ENCODE measurements at places on chromosomes 3 and 15.
A peak's percentile ranks its signal among the peaks of the same experiment; 100 is the strongest.

DNA sequence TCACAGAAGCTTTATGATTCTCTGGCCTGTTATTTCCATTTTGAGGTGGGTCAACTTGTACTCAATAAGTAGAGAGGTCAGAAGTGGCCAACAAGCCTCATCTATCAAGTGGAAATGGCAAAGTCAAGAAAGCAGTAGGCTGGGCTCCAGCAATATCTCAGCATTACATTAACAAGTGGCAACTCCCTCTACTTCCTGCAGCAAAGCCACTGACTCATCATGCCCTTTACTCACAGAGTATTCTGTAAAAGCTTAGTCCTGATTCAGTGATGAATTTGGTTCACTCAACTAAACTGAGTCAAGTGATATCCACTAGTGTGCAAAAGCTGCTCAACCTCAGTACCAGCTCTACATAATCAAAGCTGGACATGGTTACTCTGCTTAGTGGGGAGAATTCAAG is 954.6 kb downstream of the EPHA3 start:
- no peak for ATAC-seq

GRCh38 chr3:141992512-141992911 is 116.1 kb downstream of the ATP1B3 start:
- no peak for ATAC-seq

- ATAC-seq, result no peak
Observed at GRCh38 chr3:182686033-182686886, 107.0 kb upstream of the ATP11B start.

- ATAC-seq, result no peak
Observed at GRCh38 chr15:90022905-90023700, 22.0 kb downstream of the ZNF710 start.

GRCh38 chr3:161852744-161853143 is 356.1 kb downstream of the OTOL1 start:
- ATAC-seq, result no peak

GRCh38 chr15:36479200-36479896 is 100.1 kb upstream of the CDIN1 start:
- no peak for ATAC-seq

DNA sequence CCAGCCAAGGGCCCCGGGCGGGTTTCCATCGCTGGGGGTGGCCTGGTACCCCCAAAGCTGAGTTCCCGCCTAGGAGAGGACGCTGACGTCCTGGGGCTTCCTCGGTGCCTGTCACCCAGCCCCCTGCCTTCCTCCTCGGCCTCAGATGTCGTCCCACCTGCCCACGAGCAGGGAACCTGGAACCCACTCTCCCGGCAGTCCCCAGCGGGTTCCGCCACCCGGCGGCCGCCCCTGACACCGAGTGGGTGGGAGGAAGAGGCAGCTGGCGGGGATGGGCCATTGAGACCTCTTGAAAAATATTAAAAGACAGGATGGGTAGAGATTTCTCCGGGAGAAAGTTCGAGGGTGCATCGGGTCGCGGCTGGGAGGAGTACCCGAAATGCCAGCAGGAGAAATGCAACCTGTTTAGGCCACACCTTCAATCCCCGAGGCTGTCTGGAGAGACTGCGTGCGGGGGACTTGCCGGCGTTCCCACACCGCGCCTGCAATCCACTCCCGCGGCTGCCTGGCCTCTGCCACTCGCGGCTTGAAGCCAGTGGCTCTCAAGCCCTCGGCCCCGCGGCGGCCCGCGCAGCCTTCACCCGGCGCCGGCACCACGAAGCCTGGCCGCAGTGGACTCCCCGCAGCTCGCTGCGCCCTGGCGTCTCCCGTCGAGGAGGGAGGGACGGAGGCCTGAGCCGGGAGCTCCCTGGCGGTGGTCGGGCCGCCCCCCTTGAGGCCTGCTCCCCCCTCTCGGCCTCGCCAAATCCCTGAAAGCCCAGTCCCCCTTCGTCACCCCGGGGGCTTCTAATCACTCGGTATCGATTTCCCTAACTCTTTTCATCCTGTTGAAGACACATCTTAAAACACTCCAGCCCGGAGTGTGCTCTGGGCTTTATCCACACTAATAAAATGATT is 8.6 kb upstream of the NR2F2 start:
- peak; percentile 35 for ATAC-seq

- ATAC-seq, result no peak
Observed at GRCh38 chr15:52005748-52006701, 13.0 kb upstream of the MAPK6 start.

DNA sequence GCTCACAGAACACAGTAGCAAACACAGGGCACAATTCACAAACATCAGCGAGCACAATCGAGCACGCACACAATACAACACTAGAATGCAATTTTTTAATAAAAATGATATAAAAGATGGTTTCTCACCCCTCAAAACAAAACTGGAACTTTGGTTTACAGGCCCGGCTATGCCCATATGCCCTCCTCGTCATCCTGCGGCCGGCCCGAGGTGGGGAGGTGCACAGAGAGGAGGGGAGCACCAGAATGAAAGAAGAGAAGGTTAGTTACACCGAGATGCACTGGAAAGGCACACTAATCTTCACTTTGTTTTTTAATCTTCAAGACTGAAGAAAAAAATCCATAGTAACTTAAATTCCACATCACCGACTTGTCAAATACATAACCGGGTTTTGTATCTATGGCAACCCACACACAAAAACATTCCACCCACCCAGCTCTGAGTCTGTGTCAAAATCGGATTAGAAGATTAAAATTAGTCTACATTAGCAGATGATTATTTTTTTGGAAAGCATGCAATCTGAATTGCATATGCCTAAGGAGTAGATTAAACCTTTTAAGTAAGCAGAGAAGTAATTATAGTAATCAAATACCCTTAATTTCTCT is 196.7 kb upstream of the WNT5A start:
- ATAC-seq, result no peak

GRCh38 chr15:78006567-78007205 is 70.8 kb downstream of the TBC1D2B start:
- ATAC-seq, result no peak

DNA sequence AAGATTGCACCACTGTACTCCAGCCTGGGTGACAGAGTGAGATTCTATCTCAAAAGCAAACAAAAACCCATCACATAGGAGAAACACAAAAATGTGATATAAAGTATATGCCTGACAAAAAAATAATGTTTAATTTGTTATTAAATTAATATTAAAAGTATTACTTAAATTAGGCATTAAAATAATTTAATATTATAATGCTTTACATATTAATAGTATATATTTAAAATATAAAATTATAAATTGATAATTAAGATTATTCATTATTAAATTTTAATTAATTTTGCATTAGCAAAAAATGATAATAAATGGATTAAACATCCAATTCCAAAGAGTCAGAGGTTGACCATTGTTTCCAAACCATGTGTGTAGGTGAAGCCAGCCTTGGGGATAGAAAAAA is 22.0 kb upstream of the GABRA5 start:
- ATAC-seq, result no peak

GRCh38 chr3:44981751-44982150 is 5.7 kb downstream of the EXOSC7 start:
- no peak for ATAC-seq

- ATAC-seq, result no peak
Observed at GRCh38 chr3:54960082-54960481, 32.2 kb upstream of the LRTM1 start.

- peak; percentile 41 for ATAC-seq
Observed at GRCh38 chr15:66580643-66581042, 14.8 kb upstream of the LCTL start.

GRCh38 chr3:116492379-116492778 is 47.1 kb upstream of the LSAMP start:
- no peak for ATAC-seq

GRCh38 chr3:107833043-107833442 is 257.8 kb downstream of the CD47 start:
- ATAC-seq, result no peak

DNA sequence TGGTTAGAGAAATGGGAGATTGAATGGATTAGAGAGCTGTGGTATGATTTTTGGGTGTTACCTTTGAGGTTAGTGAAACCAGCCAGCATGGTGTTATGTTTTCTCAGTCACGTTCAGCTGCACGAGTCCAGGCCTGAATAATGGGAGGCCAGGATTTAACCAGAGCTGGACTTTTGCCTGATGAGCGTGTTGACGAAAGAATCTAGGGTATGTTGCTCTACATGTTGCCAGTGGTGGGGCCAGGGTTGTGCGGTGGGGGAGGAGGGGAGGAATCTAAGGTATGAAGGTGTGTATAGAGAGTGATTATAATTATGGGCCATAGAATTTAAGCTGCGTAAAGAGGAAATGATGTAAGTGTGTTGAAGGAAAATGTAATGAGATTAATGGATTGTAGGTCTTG is 22.8 kb downstream of the MINDY2 start:
- no peak for ATAC-seq

GRCh38 chr3:100006570-100007271 is 107.6 kb downstream of the FILIP1L start:
- ATAC-seq, result no peak

GRCh38 chr3:16311960-16312451 is 47.0 kb downstream of the OXNAD1 start:
- ATAC-seq, result peak; percentile 86

GRCh38 chr15:25730918-25731317 is 132.2 kb downstream of the ATP10A start:
- ATAC-seq, result no peak

GRCh38 chr15:90972133-90972532 is 17.4 kb downstream of the RCCD1 start:
- no peak for ATAC-seq

DNA sequence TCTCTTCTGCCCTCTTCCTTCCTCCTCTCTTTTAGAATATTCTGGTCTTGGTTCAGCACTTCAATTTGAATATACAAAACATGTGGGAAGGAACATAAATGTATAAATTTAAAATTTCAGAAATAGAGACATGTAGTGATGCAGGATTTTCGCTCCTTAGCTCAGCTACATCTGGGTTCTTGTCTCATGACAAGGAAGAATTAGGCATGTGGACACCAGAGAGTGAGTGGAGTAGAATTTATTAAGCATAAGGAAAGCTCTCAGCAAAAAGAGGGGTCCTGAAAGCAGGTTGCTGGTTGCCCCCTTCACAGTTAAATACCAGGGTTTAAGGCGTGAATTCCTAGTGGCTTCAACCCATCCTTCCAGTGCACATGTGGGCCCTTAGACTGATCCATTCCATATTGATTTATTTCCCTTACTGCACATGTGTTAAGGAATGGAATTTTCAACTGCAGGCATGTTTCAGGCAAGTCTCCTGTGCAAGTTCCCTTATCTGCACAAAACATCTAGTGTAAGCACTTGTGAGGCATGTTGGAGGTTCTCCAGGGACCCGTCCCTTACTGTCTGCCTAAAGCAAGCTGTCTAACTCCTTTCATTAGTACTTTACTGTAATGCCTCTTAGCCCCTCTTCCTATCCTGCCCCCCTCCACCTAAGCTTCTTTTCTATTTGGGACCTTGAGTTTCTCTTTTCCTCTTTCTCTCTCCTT is 133.2 kb upstream of the STRIT1 start:
- ATAC-seq, result no peak

- ATAC-seq, result peak; percentile 77
Observed at GRCh38 chr15:89836267-89837133, 21.8 kb upstream of the ANPEP start.

GRCh38 chr15:39247574-39247973 is 333.3 kb upstream of the THBS1 start:
- ATAC-seq, result no peak

- ATAC-seq, result no peak
Observed at GRCh38 chr3:111774622-111775021, 84.4 kb upstream of the PHLDB2 start.

DNA sequence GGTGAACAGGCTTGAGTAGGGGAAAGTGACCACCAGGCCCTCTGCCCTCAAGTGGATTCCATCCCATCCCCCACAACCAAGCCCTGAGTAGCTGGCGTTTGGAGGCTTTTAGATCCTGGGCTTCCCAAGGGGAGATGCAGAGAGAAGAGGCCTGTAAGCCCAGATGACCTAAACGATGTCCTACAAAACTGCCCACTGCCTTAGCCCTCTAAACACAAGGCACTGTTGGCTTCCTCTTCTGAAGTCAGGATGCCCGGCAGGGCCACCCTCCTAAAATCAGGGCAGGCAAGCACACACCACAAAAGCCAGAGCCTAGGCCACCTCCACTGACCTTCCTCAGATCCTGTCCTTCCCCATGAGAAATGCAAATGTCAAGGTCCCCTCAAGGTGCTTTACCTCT is 68.6 kb downstream of the ADCY5 start:
- no peak for ATAC-seq

DNA sequence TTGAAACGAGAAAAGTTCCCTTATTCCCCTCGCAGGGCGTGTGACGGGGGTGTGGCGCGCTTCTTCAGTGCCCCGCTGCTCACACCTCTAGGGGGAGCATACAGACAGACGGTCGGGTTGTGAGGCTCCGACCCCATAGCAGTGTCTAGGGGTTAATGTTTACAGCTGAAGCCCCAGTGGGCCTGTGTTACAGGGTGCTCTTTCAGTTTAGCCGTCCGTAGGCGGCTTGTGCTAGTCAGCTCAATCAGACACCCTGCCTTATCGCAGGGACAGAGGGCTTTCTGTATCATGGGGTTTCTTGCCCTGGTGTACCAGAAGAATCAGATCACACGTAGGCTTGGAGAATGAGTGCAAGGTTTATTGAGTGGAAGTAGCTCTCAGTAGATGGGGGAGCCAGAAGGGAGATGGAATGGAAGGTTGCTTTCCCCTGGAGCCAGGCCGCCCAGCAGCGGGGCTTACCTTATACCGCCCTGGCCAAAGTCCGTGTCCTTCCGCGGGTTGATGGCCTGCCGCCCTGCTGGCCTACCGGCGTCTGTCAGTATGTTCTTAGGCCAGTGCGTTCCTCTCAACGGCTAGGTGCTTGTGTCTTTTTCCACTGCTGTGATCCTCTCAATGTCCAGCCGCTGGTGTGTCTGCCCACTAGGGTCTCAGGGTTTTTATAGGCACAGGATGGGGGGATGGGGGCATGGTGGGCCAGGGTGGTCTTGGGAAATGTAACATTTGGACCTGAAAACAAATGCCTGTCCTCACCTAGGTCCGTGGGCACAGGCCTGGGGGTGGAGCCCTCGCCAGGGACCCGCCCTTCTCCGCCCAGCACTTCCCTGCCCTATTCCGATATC is 32.2 kb upstream of the ACP3 start:
- no peak for ATAC-seq

- ATAC-seq, result peak; percentile 59
Observed at GRCh38 chr3:64489361-64490044, 198.3 kb downstream of the ADAMTS9 start.

DNA sequence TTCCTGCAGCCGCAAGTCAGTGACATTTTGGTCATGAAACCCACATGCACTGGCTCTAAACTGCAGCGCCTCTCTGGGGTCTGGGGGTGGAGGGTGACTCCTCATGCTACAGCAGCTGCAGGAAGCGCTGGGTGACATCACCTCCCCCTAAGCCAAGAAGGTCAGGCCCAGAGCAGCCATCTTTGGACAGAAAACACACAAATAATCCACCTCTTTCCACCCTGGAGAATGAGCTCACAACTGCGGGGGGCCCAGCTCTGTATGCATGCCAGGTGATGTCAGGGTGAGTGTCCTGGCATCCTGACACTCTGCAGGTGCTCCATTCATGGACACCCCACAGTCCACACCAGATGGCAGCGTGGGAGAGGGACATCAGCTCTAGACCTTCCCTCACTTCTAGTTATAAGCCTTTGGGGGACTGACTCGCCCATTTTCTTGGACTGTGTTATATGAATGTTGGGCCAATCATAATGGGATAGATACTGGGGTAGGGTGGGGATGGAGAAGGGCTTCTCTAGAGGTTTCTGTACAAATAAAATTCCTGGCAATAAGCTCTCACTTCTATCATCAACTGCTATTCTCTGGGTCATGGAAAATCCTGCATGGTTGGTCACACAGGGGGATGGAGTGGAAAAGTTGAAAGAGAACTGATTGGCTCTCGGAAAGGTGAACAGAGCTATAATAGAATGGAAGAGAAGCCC is 70.7 kb upstream of the THBS1 start:
- ATAC-seq, result no peak
